ENCODE measurements at places on chromosomes 3 and 15. TPM values are rescaled to one million over a fixed set of nuclear protein-coding genes. Genes with fewer than 3 reads are reported as not detected.

Gene SLC25A36
- 137 TPM for total RNA-seq

DNA sequence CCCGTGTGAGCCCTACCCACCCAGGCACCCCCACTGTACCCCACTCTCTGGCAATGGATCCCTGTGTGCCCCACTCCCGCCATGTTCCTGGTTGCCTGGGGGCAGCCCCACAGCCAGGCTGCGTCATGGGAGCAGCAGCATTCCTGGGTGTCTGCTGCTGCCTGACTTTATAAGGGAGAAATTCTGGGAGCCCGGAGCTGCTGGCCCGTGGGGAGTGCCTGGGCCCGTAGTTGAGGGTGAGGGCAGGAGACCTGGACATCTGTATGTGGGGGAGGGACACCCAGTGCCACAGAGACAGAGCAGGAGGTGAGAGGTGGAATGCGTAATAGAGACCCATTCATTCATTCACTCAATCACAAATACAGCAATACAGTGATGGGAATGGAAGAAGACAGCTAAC lies 15.1 kb downstream of the CSPG4 start:
- DNase-seq, result no peak

Gene IMPG2
- total RNA-seq, result 0.59 TPM

- no peak for DNase-seq
Measured at GRCh38 chr15:63968700-63969099, 77.6 kb downstream of the DAPK2 start.

DNA sequence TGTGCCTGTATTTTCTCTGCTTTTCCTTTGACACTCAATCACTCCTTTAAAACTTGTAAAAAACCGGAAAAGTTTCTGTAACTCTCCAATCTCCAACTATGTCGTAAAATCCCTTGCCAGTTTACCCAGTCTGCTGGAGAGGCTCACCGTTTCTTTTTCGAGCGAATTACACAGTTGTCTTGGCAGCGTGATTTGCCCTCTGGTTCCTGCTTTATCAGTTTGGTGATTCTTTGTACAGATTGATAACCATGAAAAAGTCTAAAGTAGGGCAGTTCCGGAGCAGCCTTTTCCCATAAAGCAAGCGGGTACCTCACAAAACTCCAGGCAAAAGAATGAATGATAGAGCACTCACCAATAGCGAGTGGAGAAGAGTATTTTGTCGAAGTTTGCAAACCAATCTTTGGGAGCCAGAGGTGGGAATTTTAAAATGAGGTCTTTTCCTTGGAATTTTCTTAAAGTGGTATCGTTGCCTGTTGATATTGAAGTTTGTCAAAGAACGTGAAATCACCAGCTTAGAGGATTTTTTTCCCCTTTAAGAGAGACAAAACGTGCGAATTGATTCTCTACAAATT lies at the start of gene TTC23:
TSS of gene TTC23 (minus strand) at position 312 of the 572 bp plus-strand sequence. CDS start 20,869 bp downstream, outside the sequence.
- DNase-seq, result no peak

DNA sequence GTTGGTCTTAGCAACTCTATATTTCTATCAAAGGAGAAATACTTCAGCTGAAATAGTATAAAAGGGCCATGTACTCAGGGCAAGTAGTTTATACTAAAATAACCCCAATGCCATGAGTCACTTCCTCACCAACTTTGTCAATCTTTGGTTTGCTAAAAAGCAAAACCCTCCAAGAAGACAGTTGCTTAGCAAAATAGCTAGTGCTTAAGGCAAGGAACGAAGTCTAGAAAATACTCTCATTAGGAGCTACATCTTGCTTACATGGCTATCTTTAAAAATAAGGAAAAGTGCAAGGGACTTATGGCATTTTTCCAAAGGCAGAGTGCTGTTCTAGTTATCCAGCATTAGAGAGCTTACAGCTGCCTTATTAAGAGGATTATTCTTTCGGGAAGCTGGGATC lies 28.4 kb downstream of the P3H2 start:
- DNase-seq, result no peak

- DNase-seq, result no peak
Measured at GRCh38 chr3:149813367-149814281, 609 bp downstream of the RNF13 start.

Measured in mesothelial cell of epicardium (in vitro differentiated cells).